Hepatocyte (in vitro differentiated cells): ENCODE measurements at places on chromosomes 13 and 19. TPM values are rescaled to one million over a fixed set of nuclear protein-coding genes. Genes with fewer than 3 reads are reported as not detected.

PABPC3 gene
- 0.06 and 0.11 TPM in 2 replicates for polyA plus RNA-seq

LYPD3 gene
- 13.2 and 13.5 TPM in 2 replicates for polyA plus RNA-seq

IGFLR1 gene
- polyA plus RNA-seq, result 4.5 and 4.6 TPM in 2 replicates

DNA sequence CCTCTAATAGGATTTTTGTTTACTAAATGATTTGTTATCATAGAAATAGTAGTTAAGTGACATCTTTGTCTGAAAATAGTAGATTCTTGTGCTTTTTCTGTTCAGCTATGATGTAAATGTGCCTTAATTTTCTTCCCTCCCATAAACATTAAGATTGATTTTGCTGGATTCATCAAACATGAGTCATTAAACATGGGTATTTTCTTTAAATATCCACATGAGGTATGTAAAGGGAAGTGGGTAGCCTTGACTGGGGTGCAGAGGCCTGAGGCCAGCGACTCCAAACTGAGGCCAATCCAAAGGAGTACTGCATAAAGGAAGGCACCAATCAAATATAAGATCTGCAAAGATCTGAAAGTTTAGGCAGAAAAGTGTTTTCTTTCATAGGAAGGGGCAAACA, 3.7 kb downstream of the ZNF136 start:
- DNase-seq, result no peak
- H3K4me3 ChIP-seq, result no peak overlapping the region
- H3K27ac ChIP-seq, result no peak overlapping the region
- no peaks in the 10 kb centered on the region for H3K36me3 ChIP-seq
- peaks cover 10% of the 10 kb centered on the region for H3K4me1 ChIP-seq

FCGBP gene
- 2.4 and 3.1 TPM in 2 replicates for polyA plus RNA-seq

DNA sequence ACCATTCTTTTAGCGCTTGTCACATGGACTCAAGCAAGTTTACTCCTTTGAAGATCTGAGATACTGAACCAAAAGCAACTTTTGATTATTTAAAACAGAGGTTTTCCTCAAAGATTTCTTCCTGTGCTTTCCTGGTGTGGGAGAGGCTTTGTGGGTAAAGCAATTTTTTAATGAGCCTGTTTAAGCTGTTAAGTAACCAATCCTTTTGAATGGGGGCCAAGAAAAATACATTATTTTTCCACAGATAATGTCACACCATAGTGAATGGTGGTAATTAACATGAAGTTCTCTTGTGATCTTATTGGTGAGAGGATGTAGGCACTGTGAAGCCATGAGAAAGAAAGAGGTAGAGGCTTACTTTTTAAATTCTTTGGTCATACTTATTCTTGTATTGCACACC, 55.8 kb upstream of the OBI1 start:
- H3K27me3 ChIP-seq, result no peaks in the 10 kb centered on the region
- H3K4me3 ChIP-seq, result no peak overlapping the region
- no peaks in the 10 kb centered on the region for H3K4me1 ChIP-seq

ZNF57 gene
- 12.8 and 13.2 TPM in 2 replicates for polyA plus RNA-seq
